Dermis blood vessel endothelial cell (primary cell): ENCODE measurements at places on chromosomes 3 and 15. TPM values are rescaled to one million over a fixed set of nuclear protein-coding genes. Genes with fewer than 3 reads are reported as not detected.

DNA sequence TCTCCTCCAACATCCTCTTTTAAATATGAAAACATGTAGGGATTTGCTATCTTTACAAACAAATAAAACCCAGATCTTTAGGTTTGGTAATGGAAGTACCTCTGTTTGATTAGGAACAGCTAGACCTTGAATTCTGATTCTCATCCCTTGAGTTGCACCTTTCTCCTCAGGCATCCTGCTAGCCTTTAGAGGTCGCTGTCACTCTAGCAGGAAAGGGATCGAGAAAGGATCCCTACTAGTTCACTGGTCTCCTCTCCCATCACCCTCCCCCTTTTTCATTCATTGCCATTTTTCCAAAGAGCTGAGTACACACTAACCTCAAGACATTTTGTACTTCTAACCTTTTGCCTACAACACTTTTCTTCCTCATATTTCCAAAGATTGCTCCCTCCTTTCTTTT lies 569.8 kb downstream of the RBMS3 start:
- no peak for DNase-seq

- no peak for DNase-seq
These were observed 153.6 kb upstream of the LINGO1 start for GRCh38 chr15:77786181-77786890.

MYRIP gene
- total RNA-seq: 30.0 and 32.2 TPM in 2 replicates

- DNase-seq: no peak
These were observed 34.2 kb upstream of the SKIL start for GRCh38 chr3:170323331-170323730.

DNA sequence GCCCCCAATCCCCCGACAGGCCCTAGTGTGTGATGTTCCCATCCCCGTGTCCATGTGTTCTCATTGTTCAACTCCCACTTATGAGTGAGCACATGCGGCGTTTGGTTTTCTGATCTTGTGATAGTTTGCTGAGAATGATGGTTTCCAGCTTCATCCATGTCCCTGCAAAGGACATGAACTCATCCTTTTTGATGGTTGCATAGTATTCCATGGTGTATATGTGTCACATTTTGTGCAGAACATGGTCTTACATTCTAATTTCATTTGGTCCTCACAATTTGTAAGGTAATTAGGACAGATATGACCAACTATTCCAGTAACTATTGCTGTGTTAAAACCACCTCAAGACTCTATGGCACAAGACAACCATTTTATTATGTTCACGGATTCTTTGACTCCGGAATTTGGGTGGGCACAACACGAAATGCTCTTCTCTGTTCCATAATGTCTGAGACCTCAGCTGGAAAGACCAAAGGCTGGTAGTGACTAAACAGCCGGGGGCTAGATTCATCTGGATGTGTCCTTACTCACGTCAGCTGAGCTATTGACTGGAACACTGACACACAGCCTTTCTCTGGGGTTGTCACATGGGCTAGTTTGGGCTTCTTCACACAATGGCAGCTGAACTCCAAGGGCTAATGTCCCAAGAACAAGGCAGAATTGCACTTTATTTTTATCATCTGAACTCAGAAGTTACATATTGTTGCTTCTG lies 13.6 kb upstream of the GLCE start:
- no peak for DNase-seq

DNA sequence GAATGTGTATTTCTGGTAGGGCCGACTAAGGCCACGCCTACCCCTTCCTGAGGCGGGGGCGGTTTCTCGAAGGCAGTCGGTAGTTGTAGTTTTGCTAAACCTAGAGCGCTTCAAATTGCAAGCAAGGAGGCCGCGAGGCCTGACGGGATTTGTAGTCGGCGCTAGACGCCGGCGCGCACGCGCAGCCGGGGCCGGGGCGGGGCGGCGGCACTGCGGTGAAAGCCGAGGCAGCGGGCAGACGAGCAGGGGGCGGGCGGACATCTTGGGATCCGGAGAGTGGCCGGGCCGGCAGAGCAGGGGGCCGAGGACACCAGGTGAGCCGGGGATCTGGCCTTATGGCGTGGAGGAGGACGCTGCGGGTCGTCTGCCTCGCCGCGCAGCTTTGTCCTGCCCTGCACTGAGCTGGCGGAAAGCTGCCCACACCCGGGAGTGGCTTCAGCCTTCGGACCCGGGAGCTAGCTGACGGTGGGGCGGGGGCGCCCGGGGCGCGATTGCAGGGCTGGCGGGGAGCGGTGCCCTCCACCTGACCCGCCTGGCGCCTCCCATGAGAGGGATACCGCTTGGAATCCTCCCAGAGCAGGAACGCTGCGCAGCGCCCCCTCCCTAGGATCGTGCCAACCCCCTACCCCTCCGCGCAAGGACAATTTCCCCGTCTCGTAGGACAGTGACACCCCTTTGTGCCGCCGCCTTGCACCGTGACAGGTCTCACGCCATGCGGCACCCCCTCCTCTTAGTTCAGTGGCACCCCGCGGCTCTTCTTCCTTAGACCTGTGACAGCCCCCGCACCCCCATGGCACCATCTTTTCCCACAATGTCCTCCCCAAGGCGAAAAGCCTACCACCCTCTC lies at the start of gene AP2M1:
Gene AP2M1, plus strand, starts transcription at position 210 of the 847 bp plus-strand sequence. CDS start 2,139 bp downstream, outside the sequence.
- peak; percentile 99 for DNase-seq
